T47D (cell line): ENCODE measurements at places on chromosomes 2 and 18.

DNA sequence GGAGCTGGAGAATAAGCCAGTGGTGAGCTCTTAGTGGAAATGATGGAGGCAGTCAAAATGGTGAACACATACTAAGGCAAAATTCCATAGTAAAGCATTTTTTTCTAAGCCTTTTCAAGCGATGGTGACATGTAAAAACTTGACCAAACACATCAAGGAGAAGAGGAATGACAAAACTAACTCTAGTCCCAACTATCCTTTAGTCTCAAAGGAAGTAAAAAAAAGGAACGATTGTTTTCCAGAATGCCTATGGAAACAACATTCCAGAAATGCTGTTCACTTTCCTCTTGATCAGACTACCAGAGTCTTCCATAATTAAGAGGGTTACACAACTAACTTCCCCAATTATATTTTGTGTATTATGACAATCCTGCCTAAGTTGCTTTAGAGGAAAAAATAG, 715.6 kb downstream of the EPHA4 start:
- no peak for DNase-seq

DNA sequence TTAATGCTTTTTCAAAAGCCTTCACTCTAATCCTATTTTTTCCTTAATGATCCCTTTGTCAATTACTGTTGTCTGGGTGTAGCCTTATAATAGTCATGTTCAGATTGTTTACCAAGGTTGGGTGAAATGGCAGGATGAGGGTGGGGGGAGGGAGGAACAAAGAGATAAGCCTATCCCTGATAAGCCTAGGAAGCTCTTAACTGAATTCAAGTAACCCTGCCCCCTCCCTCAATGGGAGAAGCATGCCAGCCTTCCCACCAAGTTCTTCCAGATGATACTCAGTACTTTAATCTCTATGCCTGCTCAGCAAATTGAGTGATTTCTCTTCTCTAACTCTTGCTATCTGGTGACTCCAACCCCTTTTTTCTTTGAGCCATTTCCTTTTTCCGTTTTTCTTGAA, 180.3 kb upstream of the ETAA1 start:
- no peak for DNase-seq

DNA sequence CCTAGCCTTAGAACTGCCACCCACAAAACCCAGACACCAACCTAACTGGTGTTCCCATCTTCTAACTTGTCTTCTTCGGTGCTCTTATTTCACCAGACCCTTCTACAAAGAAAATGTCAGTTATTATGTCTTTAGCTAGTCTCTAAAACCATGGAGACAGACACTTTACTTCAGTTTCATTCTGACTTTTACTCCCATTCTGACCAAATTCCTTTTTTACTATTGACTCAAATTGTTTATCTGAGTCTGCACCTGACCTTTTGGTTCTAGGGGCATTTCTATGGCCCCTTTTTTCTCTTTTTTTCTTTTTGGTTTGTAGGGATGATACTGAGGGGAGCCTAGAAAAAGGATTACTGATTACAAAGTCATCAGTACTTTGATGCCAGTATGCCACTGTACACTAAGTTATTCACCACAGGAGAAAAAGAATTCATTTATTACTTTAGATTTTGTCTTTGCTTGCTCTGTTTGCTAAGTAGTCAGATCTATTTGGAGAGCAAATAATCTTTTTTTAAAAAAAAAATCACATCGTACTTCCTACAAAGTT, 6.8 kb upstream of the SLC1A4 start:
- DNase-seq: no peak

GRCh38 chr2:146987996-146988395, 856.8 kb upstream of the ACVR2A start:
- DNase-seq: no peak

DNA sequence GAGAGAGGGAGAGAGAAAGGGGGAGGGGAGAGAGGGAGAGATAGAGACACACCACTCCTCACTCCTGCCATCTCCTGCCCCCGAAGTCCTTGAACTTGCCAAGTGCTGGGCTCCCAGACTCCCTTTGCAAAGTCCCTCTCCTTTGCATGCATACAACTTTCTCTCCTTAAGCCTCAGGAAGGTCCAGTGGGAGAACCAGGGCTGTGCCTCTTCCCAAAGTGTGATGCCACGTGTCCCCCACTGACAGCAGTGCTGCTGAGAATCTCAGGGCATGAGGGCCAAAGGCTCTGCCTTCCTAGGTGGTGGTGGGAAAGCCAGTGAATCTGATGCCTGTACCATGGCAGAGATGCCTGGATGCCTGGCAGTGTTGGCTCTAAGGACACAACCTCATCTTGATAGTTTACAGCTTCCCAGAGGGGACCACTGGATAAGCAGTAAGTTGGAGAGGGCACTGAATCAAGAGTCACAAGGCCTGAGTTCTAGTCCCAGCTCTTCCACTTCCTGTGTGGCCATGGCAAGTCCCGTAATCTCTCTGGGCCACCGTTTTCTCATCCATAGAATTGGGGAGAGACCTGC, 103.4 kb downstream of the CLIP4 start:
- DNase-seq: no peak

DNA sequence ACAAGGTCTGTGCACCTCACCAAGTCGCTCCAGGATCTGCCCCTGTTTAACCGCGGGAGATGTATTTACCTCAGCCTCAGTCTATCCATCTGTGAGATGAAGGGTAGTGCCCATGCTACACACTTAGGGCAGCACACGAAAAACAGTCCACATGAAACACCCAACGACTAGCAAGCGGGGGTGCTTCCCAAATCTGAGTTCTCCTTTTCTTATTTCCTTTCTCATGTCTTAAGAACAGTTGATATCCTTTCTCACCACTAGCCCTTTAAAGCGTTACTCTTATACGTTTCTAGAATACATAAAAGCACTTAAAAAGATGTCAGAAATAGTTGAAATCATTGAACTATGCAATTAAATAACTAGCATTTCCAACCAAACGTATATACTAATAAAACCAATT, 207.3 kb upstream of the PXDN start:
- no peak for DNase-seq
